ENCODE measurements at places on chromosomes 2 and 18.
A peak's percentile ranks its signal among the peaks of the same experiment; 100 is the strongest.

- no peak for DNase-seq
Observed at GRCh38 chr18:23250893-23251656, 115.8 kb downstream of the CABLES1 start.

- DNase-seq, result no peak
Observed at GRCh38 chr18:24126155-24126961, 12.5 kb upstream of the CABYR start.

DNA sequence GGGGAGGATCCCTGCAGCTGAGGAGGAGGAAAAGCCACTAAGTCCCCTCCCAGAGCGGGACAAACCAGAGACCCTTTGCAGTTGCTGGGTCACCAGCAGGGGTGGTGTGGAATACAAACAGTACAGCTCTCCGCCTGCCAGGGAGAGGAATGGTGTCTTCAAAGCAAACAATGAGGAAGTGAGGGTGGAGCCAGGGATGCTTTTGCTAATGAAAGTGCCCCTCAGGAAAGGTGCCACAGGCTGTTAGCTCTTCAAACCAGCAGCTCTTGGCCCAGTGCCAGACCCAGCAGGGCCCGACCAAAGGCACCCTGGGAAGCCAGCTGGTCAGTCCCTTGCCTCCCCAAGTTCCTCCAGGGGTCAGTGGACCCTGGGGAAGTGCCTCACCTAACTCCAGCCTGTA is 102.8 kb downstream of the HIBCH start:
- DNase-seq, result no peak

- no peak for DNase-seq
Observed at GRCh38 chr2:130852521-130853115, 15.9 kb downstream of the ARHGEF4 start.

GRCh38 chr2:134372141-134372540 is 118.3 kb downstream of the MGAT5 start:
- DNase-seq, result no peak

GRCh38 chr18:29652797-29653196 is 1389.7 kb downstream of the DSC3 start:
- no peak for DNase-seq

GRCh38 chr18:50686409-50686808 is 126.5 kb downstream of the MAPK4 start:
- no peak for DNase-seq

GRCh38 chr18:10131081-10131459 is 217.3 kb downstream of the VAPA start:
- DNase-seq, result no peak

GRCh38 chr2:55364189-55365055 is 55.2 kb downstream of the CCDC88A start:
- peak; percentile 56 for DNase-seq

DNA sequence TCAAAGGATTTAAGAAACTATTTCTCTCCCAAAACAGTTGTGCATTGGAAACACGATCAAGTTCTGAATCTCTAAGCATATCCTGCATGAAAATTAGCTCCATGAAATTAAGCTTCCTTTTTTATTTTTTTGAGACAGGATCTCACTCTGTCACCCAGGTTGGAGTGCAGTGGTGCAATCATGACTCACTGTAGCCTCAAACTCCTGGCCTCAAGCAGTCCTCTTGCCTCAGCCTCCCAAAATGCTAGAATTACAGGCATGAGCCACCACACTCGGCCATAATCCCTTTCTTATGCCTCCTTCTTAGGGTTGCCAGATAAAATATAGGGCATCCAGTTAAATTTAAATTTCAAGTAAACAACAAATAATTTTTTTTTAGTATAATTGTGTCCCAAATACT is 124.4 kb downstream of the ARL4C start:
- DNase-seq, result no peak

DNA sequence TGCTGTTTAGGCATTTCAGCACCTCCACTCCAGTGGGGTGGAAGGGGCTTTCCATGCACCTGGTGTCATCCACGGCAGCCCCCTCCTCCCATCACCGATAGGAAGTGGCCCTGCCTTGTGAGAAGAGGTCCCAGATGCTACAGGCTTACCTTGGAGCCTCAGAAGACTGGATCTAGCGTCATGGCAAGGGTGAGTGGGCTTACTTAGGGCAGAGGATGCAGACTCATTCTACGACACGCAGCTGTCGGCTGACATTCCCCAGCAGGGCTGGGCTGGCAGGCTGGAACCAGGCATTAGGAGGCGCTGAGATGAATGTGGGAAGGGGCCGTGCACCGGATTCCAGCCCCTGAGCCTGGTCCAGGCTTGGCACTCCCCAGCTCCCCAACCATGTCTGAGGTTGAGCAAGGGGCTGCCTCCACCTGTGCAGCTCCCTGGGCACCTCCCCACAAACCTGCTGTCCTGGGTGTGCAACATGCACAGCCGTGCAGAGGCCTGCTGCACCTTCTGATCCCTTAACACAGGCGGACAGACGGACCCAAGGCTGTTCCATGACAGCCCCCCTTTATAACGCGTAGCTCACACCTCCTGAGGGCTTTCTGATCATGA is 1.7 kb upstream of the PRLH start:
- DNase-seq, result no peak

DNA sequence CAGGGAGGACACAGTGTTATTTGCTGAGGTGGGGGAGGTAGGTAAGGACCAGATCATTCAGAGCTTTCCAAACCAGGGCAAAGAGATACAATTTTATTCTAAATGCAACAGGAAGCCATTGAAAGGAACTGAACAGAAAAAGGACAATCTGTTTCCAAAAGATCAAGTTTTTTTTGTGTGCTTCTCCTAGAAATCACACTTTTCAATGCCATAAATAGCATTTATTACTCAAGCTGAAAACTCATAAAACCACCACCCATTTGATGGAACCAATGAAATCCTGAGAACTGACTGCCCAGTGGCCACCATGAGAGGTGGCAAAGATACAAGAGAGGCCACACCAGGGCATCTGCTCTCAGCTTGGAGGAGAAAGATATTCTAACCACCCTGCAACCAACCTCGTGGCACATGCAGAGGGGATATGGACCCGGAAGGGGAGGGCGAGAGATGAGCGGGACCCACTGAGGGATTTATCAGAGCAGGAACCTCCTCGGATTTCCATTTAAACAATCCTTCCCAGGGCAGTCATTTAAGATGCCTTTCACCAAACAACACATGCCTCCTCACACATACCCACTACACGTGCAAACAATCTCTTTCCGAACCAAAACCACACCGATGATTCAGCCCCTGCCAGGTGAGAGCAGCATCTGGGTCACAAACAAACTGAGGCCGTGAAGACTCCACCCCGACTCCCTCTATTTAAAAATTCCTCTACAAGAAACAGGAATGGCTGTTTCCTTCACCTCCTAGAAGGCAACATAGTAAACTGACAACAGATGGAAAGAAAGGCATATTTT is 8.8 kb downstream of the CYB5A start:
- DNase-seq, result no peak

GRCh38 chr2:101628030-101628392 is 69.5 kb upstream of the MAP4K4 start:
- no peak for DNase-seq

DNA sequence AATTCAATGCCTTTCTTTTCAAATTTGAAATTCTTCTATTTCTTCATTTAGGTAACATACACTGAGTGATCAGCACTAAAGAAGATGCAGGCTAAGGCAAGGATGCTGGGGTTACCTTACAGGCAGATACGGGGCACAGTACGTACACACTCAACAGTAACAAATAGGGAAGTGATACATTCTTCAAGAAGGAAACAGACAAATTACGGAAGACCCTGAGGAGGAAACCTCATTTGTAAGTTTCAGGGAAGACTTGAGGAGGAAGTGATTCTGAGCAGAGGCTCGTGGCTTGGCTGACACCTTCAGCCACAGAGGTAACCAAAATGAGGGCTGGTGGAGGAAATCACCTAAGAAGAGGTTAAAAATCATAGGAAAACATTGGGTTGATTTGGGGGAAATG is 1108.3 kb upstream of the KLHL29 start:
- no peak for DNase-seq

DNA sequence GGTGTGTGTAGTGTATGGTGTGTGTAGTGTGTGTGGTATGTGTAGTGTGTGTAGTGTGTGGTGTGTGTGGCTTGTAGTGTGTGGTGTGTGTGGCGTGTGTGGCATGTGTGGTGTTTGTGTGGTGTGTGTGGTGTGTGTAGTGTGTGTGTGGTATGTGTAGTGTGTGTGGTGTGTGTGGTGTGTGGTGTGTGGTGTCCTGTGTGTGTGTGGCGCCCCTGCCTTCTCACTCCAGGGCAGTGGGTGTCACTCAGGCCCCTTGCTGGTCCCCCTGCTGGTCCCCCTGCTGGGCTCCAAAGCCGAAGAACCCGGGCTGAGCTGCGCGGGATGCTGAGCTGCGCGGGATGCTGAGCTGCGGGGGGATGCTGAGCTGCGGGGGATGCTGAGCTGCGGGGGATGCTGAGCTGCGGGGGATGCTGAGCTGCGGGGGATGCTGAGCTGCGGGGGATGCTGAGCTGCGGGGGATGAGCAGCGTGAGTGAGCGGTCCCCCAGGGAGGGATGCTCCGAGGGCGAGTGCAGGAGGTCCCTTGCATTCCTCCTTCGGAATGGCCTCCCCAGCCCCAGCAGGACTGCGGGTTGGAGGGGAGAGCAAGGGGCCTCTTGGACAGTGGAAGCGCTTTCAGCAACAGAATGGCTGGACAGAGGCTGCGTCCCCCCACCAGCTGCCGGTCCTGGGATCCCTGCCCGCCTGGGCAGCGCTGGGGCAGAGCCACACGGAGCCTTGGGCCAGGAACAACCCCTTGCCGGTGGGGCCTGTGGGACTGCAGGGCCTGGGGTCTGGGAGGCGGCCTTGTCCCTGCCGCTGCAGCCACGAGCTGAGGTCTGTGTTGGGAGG is 3.4 kb upstream of the RTP5 start:
- DNase-seq, result no peak

- DNase-seq, result no peak
Observed at GRCh38 chr18:79069717-79070151, 540 bp downstream of the ATP9B start.

DNA sequence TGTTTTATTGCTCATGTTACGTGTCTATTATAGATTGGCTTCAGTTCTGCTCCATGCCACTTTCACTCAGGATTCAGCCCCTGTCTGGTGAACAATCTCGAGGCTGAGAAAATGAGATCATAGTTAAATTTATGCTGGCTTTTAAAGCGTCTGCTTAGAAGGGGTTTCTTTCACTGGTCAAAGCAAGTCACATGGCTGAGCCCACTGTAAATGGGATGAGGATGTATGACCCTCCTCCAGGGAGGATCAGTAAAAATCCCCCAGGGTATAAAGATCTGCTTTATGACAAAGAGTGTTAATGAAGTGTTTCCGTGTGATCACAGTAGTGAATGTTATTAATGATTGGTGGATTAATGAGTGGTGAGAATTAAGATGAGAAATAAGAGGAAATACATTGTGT is 6.2 kb upstream of the PLCL1 start:
- DNase-seq, result no peak

DNA sequence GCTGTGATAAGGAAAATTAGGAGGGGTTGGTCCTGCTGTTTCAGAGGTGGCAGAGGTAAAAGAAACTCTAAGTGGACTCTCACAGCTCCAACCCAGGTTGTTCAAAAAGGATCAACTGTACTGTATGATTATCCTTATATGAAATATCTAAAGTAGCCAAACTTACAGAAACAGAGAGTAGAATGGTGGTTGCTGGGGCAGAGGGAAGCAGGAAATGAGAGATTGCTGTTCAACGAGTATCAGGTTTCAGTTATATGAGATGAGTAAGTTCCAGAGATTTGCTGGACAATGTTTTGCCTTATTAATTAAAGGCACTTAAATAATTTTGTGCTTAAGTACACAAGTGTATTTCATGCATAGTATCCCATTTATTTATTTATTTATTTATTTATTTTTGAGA is 972.0 kb upstream of the LRRTM1 start:
- DNase-seq, result no peak

DNA sequence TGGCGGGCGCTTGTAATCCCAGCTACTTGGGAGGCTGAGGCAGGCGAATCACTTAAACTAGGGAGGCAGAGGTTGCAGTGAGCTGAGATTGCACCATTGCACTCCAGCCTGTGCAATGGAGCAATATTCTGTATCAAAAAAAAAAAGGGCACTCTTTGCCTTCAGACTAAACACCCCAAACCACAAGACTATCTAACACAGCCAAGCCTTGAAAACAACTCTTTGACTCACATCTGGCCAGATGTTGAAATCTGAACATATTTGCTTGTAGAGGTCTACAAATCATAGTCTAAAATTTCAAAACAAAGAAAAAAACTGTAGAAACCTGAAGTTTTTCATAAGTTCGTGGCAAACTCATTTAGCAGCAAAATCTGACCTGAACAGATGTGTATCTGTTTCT is 94.9 kb downstream of the FAM161A start:
- DNase-seq, result no peak

GRCh38 chr2:107669335-107669734 is 157.4 kb upstream of the RGPD4 start:
- DNase-seq, result no peak

DNA sequence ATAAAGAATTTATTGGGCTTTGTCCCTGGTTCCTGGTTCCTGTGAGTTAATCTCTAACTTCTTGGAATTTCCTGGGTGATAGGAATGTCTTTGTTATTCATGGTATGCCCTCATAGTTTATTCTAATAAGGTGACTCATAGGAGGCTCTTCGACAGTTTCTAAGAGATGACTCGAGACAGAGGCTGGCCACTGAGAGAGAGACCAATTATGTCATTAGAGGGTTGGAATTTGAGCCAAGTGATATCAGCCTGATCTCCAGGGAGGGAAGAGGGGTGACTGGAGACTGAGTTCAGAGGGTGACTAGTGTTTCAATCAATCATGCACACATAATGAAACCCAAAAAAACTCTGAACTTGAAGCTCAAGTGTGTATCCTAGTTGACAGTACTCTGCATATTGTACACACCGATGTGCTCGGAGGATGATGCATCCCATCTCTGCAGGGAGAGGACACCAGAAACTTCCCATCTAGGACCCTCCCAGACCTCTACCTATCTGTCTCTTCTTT is 185.7 kb downstream of the MTCL1 start:
- peak; percentile 68 for DNase-seq

GRCh38 chr2:135582383-135582782 is 51.1 kb downstream of the R3HDM1 start:
- no peak for DNase-seq

DNA sequence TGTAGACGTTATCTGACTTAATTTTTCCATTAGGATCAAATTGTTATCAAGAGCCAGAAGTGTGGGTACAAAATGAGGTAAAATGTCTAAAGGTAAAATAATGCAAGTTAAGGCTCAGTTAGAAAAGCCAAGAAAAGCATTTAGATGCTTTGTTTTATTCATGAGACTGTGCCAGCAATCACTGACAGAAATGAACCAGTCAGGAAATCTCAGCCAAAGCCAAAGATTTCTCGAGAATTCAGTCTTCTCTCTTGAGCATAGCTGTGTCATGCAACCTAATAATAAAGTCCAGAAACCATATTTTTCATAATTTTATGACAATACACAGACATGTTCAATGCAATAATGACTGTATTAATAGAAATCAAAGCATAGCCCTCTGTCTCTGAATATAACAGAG is 43.5 kb upstream of the ZNF397 start:
- no peak for DNase-seq

- DNase-seq, result no peak
Observed at GRCh38 chr2:129468879-129469278, 510.6 kb upstream of the RAB6C start.
